Activated naive CD4-positive, alpha-beta T cell treated with anti-CD3 and anti-CD28 coated beads, Interleukin-2, amount 10 ng/mL, durations not matched to agents 7 days and 5 days (primary cell): ENCODE measurements at places on chromosomes 12 and 14.

DNA sequence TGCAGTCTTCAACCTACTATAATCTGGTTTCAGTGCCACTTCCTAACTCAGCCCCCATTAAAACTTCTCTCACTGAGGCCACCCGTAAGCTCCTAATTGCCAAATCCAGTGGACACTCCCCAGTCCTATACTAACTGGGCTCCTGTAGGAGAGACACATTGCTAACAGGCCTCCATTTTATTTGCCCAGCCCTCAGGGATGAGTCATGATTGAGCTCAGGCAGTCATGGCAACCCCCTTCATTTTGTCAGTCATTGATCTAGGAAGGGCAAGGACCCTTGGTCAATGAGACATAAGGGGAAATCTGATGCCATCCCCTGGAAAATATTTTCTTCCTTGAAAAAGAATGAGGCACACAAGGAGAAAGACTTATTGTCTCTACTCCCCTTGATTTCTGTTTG lies 70.1 kb upstream of the HIF1A start:
- no peak for DNase-seq

DNA sequence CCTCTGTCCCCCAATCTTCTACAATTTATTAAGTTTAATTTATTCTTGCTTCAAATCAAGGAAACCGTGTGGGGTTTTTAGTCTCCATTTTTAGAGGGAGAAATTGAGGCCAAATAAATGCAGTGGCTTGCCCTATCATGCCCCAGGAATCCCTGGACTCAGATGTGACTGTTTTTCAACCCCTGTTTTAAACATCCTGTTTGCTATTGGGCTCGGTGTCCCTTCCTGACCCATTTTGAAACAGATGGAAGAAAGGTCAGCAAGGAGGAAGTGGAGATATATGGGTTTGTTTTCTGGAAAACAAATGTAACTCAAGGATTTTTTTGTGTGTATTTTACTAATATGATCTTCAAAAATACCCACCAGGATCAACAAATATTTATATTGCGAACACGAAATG lies 84.7 kb downstream of the DACT1 start:
- DNase-seq: no peak

DNA sequence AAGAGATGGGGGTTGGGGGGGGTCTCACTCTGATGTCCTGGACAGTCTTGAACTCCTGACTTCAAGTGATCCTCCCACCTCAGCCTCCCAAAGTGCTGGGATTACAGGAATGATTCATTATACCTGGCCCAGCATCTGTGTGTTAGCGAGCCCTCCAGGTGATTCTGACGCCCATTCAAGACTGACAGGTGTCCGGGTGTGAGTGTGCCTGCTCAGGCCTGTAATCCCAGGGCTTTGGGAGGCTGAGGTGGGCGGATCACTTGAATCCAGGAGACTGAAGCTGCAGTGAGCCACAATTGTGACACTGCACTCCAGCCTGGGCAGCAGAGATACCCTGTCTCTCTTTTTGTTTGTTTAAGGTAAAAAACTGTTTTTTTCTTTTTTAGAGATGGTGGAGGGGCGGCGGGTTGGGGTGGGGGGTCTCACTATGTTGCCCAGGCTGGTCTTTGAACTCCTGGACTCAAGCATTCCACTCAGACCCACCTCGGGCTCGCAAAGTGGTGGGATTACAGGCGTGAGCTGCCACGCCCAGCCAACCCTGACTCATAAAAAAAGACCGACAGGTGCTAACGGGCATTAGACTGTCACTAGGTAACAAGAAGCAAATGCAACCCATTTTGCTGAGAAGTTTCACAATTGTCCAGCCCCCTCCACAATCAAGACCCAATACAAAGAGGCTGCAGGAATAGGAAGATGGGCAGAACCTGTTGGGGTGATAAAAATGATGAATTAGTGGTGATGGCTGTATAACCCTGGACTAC lies 4.7 kb downstream of the VSIG10 start:
- no peak for DNase-seq

- no peak for DNase-seq
Measured at GRCh38 chr14:88518592-88519512, 36.0 kb downstream of the PTPN21 start.
